ENCODE measurements at places on chromosomes 5 and 9.

GRCh38 chr5:142512043-142513042, 173.5 kb downstream of the FGF1 start:
- DNase-seq: no peak

- DNase-seq: no peak
Measured at GRCh38 chr5:3593771-3594509, 1.7 kb upstream of the IRX1 start.

DNA sequence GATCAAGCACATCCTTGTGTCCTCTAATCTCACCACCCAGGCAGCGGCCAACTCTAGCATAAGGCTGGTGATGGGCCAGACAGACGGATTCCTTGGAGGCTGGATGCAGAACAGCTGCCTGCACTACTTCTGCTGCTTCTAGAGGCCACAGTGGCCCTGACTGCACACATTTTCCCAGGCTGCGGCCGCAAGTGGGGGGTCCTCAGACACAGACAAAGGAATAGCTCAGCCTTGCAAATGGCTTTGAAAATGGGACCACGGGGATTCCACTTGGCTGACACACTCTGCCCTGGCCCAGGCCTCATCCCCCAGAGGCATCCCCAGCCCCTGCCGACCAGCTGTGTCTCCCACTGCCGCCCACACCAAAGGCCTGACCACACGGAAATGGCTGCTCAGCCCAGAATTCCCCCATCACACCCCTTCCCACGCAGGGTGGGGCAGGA, 540.8 kb downstream of the BNC2 start:
- no peak for DNase-seq

DNA sequence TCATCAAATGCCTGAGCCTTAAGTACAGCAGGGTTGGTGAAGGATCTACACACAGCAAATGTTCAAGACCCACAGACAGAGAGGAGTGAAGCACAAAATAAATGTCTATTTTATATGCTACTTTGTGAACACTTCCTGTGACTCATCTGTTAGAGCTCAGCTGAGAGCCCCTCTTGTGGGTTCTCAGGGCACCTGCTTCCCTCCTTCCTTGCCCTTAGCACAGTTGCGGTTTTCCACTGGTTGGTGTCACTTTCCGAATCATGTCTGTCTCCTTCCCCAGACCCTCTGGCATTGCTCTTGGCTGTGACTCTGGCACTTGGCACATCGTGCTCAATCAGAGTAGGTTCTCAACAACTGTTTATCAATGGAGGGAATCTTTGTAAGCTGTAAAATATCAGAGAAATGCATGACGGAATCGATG, 128.5 kb upstream of the STC2 start:
- DNase-seq: no peak

DNA sequence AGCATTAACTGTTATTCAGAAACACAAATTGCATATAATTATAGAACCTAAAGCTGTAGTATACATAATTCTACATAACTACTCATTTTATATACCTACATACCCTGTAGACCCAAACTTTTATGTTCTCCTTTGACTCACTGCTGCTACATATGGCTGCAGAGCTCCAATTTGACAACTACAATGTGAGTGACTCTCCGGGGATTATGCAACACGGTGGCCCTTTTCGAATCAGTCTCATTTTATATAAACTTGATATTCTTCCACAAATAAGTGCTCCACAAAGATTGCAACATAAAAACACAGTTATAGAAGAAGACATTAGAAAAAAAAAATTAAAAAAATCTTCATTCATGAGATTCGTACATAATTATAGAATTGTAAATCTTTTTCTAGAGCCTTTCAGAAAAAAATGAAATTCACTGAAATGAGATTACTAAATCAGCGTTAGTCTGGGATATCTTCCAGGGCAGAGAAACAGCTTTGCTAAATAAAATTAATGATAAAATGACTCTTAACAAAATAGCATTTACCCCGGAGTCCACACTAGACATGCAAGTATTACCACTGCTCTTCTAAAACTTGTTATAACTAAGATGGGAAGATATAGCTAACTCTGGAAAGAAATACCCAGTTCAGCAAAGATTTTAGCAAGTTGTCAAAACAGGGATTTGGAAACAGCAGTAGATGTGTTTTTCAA, 52.6 kb downstream of the SRFBP1 start:
- DNase-seq: no peak

GRCh38 chr5:26569241-26569928, 469.0 kb downstream of the CDH9 start:
- DNase-seq: no peak
